ENCODE measurements at places on chromosomes 12 and 14.
A peak's percentile ranks its signal among the peaks of the same experiment; 100 is the strongest.

DNA sequence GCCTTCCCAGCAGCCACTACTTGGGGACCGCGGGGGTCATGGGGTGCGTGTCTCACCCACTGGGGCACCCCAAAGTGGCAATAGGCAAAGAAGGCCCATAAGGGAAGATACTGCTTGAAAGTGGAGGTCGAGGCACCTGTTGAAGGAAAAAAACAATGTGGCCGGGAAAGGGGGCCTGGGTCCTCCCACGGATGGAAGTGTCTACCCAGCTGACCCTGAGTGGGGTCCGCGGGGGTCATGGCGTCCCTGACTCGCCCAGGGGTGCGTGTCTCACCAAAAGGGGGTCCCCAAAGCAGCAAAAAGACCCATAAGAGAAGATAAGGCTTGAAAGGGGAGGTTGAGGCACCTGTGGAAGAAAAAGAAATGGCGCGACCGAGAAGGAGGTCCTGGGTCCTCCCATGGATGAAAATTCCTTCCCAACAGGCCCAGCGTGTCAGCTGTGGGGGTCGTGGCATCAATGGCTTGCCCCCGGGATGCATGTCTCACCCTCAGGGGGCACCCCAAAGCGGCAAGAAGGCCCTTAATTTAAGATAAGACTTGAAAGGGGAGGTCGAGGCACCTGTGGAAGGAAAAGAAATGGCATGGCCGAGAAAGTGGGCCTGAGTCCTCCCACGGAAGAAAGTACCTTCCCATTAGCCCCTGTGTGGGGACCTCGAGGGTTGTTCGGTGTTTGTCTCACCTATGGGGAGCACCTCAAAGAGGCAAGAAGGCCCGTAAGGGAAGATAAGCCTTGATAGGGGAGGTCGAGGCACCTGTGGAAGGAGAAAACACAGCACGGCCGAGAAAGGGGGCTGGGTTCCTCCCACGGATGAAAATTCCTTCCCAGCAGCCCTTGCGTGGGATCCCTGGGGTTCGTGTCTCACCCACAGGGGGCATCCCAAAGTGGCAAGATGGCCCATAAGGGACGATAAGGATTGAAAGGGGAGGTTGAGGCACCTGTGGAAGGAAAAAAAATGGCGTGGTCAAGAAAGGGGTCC, 266.0 kb downstream of the ALG10 start:
- DNase-seq, result no peak

DNA sequence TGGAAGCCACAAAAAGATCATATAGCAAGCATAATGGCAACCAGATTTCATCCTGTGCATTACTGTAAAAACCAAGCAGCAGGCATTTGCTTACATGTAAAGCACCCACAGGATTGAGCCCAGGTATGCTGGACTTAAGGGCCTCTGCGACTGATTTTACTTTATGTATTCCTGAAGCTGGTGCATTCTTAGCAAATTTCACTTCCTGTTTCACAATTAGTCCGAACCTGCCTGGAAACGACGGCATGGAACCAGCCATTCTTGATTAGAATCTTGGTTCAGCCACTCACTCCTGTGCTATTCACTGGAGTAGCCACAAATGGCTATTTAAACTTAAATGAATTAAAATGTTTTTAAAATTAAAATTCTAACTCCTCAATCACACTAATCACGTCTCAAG, 239.2 kb downstream of the NUAK1 start:
- DNase-seq, result no peak

- no peak for DNase-seq
These were observed 5.1 kb upstream of the CHD4 start for GRCh38 chr12:6612247-6612646.

DNA sequence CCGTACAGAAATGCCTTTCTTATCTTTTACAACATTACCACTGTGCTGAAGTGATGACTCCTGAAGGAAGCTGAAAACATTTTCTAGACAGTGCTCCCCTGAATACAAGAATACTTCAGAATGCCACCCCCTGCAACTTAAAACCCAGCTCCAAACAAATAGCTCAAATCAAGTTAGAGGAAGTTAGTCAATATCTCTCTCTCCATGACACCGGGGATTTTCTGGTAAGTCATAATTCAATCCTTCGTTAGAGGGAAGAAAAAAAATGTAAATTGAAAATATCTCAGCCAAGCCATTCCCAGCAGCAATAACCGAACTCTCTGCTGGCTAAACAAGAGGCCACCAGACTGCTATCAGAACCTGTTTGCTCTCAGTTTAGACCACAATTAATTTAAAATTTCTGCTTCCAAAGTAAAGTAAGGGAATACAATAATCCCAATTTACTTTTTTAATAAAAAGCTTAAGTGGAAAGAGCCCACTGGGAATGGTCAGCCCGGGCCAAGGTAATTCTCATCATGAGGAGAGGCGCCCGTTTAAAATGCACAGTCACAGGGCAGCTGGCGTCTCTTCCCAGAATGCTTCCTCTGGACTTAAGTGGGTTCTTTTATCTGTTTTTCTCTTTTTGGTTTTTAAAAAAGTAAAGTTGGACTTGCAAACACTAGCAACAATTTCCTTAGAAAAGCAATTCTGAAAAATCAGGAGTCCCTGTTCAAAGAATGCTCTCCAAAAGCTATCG, 710.1 kb upstream of the STXBP6 start:
- DNase-seq, result no peak

- no peak for DNase-seq
These were observed 6.8 kb upstream of the SLC4A8 start for GRCh38 chr12:51417826-51418225.

DNA sequence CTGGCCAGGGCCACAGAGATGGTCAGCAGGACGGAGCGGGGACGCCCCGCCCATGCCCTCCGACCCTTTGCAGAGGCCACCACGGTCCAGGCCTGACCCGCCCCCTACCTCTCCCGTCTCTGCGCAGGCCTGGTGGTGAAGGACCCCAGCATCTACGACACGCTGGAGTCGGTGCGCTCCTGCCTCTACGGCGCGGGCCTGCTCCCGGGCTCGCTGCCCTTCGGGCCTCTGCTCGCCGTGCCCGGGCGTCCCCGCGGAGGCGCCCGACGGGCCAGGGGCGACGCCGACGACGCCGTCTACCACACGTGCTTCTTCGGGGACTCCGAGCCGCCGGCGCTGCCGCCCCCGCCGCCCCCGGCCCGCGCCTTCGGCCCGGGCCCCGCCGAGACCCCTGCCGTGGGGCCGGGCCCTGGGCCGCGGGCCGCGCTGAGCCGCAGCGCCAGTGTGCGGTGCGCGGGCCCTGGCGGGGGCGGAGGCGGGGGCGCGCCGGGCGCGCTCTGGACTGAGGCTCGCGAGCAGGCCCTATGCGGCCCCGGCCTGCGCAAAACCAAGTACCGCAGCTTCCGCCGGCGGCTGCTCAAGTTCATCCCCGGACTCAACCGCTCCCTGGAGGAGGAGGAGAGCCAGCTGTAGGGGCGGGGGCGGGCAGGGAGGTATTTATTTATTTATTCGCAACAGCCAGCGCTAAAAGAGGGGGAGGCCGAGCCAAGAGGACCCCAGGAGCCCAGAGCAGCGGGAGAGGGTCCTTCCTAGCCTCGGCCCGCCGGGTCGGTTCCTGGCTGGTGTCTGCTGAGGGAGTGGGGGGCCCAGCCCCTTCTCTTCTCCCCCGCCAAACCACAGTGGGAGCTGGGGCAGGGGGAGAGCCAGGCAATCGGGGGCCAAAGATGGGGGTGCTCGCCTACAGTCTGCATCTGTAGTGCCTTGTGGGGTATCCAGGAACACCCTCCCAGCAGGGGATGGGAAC, 8.1 kb downstream of the TAMALIN start:
- DNase-seq, result no peak

DNA sequence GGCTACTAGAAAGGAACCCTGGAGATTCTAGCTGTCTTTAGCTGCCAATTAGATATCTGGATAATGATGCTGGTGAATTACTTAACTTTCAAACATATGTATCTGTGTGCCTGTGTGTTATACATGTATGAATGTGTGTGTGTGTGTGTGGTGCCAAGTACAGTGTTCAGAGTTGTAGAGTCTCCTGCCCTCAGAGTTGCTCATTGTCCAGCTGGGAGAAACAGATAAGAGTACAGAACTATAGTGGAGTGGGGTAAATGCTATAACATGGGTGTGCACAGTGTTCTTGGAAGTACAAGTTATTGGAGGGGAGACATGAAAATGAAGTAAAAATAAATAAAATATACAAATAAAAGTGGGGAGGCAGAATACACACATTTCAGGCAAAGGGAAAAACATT, 23.6 kb upstream of the ADAM20 start:
- no peak for DNase-seq

GRCh38 chr12:32448586-32448985, 49.2 kb downstream of the FGD4 start:
- no peak for DNase-seq

- peak; percentile 2 for DNase-seq
These were observed 519.8 kb upstream of the FLRT2 start for GRCh38 chr14:85010186-85010585.

DNA sequence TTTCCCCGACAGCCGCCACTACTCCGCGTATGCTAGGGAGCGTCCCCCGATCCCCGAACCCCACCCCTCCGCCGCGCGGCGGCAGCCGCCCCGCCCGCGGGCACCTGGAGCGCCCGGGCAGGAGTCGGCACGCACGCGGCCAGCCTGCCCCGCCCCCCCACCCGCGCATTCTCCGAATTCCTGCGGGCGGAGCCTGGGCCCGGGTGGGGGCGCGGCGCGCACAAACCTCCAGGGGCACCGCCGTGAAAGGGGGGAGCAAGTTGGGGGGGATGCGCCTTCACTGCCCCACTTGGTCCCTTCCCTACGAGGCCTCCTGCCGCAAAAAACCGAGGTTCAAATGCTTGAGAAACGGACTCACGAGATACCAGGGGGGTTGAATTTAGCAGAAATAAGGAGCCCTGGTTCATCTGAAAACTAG, 1.7 kb downstream of the AJUBA start:
- DNase-seq, result peak; percentile 84

- DNase-seq, result no peak
These were observed 2.1 kb upstream of the SLC2A13 start for GRCh38 chr12:40107803-40108620.

GRCh38 chr14:33631441-33631840, 319.4 kb downstream of the EGLN3 start:
- DNase-seq, result no peak

GRCh38 chr12:79546466-79547043, 144.2 kb downstream of the PAWR start:
- DNase-seq, result peak; percentile 15

GRCh38 chr14:88188745-88189416, 134.2 kb downstream of the KCNK10 start:
- DNase-seq, result no peak

- peak; percentile 85 for DNase-seq
These were observed 1.4 kb upstream of the ZFP36L1 start for GRCh38 chr14:68794130-68794850.

GRCh38 chr12:18755341-18755740, 17.4 kb downstream of the CAPZA3 start:
- DNase-seq, result no peak

DNA sequence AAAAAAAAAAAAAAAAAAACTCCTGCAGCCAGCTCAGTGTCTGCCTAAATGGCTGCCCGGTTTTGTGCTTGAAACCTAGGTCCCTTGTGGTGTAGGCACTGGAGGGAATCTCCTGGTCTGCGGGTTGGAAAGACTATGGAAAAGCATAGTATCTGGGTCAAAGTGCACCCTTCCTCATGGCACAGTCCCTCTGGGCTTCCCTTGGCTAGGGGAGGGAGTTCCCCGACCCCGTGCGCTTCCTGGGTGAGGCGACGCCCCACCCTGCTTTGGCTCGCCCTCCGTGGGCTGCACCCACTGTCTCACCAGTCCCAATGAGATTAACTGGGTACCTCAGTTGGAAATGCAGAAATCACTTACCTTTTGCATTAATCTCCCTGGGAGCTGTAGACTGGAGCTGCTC, 14.3 kb downstream of the PTCSC3 start:
- DNase-seq, result no peak

- no peak for DNase-seq
These were observed 31.4 kb downstream of the MVK start for GRCh38 chr12:109605016-109605415.

GRCh38 chr12:88579161-88579517, 1.1 kb downstream of the KITLG start:
- DNase-seq, result peak; percentile 47

DNA sequence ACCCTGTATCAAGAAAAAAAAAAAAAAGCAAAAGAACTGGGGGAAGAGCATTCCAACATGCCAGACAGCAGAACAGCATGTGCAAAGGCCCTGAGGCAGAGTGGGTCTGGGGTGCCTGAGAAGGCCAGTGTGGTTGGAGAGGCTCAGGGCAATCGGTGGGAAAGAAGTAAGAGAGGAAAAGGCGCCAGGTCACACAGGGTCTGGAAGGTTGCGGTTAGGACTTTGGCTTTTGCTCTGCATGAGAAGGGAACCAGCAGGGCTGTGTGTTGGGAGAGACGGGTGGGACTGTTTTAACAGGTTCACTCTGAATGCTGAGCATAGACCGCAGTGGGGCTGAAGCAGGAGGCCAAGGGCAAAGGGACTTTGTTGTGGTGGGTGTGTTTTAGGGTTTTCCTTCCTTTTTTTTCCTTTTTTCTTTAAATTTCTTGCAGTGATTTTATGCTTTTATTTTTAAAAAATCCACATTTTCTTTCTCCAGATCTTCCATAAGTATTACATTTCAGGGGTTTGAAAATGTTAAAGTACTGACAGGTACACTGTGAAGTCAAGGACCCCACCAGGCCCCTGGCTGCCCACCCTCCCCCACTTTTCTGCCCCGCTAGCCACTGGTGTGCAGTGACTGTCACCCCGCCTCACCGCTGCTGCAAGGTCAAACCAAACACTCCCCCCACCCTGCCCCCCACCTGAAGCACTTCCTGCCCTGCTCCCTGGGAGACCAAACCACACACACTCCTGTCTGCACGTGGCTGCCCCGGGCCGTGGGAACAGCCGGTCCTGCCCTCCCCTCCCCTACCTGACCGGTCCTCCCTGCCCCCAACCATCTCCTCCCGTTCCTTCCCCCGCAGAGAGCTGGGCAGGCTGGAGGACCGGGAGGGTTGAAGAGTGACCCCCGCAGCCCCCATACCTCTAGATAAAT, 30.0 kb downstream of the DTX1 start:
- DNase-seq, result no peak

- DNase-seq, result peak; percentile 93
These were observed 55.3 kb downstream of the VCPKMT start for GRCh38 chr14:50060871-50061663.

DNA sequence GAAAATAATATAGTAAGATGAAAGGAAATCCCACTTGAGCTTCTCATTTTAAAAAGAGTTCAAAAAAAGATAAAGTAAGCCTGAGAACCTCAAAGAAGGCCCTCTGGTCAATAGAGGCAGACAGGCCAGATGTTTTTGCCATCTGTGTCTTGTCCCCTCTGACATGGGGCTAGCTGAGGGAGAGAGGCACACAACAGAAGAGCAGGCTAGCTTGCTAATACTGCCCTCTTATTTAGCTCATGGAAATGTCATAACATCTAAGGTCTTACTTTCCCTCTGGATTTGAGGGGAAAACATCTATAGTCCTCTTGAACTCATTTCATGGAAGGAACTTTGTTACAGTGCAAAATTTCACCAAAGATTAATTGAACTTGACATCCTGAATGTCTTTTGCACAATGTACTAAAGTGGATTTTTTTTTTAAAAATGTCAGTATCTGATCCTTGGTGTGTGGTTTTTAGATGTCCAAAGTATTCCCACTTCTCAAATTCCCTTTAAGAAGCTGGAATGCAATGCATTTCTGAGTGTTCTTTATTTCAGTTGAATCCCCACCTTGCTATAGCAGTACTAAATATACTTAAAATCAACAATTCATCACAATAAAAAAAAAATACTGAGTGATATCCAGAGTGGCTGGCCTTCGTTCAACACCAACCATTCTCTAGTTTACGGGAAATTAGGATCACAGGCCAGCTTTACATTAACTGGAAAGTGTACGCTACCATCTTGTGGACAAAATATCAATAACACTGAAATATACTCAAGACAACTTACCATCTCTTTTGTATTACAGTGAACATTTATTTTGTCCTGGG, 176.7 kb downstream of the PAH start:
- peak; percentile 46 for DNase-seq
